ENCODE measurements at places on chromosomes 4 and X.

- DNase-seq = no peak
Measured at GRCh38 chrX:9656277-9656676, 109.4 kb downstream of the GPR143 start.

GRCh38 chr4:183659872-183660242, 764 bp downstream of the TRAPPC11 start:
- DNase-seq = no peak

DNA sequence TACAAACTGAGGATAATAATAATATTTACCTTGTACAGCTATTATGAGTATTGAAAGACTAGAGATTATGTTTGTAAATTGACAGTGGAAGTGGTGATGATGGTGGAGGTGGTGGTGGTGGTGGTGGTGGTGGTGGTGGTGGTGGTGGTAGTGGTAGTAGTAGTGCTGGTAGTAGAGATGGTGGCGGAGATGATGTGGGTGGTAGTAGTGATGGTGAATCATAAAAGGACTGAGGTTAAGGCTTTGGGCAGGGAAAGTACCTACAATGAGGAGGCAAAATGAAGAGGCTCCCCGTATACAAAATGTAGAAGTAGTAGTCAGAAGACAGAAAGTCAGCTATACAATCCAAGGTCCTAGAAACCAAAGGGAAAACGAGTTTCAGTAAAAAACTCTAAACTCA, 214.1 kb downstream of the BCOR start:
- no peak for DNase-seq

DNA sequence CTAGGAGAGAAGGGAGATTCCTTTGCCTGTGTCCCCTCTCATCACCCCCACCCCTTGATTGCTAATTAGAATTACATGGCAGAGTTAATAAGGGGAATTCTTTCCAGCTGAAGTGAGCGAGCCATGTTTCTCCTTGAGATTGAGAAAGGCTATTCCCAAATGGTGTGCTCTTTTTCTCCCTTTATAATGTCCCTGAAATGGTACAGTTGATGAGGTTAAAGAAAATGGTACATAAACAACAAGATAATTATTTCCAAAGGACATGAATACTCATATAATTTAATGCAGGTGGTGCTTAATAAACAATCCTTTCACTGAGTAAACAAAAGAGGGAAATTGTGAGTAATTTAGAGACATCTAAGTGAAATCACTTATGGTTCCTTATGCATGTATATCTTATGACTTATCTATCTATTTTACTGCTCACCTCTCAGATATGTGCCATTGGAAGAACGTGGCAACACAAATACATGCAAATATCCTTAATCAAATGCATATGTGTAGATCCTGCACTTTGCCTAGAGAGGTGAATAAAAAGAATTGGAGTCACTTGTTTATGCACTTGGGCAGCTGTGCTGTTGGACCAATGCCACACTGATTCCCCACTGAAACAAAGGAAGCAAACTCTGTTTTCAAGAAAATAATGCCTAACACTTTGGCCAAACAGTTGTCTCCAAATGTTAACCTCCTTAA, 106.6 kb upstream of the WDR44 start:
- DNase-seq = no peak

DNA sequence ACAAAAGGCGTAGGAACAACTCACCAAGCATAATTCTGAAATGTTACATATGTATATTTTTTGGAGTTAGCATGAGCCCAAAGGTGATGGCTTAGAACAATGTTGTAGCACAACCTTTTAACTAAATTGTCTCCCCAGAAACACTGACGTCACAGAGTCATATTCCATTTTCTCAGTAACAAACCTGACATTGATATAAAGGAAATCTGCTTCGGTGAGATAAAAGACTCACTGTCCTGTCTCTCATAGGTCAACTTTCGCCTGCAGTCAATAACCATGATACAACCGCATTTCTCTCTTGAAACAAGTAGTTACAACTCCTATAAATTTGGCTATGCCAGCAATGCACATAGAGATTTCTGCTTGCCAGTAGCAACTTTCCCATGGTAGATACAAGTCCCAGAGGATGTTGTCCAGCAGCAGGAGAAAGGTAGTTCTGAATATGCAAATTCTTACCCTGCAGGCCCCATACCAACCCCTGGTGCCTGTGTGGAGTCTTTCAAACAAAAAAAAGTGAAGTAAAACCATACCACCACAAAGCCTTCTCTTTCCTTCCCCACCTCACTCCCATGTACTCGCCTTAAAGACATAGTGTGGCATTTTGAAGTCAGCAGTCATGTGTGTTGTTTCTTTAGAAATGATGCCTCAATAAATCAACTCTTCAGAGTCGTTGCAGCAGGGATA, 47.9 kb downstream of the MTM1 start:
- DNase-seq = no peak

DNA sequence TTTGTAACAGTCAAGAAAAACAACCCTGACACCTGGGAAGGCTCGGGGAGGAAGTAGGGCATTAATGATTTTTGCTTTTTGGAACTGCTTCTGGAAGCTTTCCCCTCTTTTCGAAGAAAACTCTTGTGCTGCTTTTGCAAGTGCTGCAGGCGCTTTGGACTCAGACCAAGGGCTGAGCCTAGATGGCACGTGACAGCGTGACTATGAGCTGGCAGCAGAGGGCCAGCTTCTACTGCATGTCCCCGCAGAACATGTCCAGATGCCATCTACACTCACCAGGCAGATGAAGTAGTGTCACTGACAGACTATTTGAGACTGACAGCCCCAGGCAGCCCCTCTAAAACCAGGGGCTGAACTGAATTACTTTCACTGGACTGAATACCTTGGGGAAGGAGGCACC, 6.2 kb downstream of the NR0B1 start:
- DNase-seq = peak; percentile 22

GRCh38 chr4:113783701-113784100, 22.2 kb upstream of the CAMK2D start:
- no peak for DNase-seq

DNA sequence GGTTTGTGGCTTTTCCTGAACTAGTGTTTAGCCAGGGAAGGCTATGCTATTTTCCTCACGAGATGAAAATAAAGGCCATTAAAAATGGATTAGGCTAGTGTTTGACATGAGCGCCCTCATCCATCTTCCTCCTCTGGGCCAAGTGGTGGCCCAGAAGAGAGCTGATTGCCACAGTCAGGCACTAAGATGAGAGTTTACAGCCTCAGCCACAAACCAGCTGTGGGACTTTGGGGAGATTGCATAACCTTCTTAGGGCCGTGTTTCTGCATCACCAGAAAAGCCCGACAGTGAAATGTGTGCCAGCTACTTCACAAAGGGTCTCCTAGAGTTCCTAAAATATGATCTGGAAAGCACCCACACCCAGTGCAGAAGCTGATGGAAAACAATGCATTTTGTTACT, 42.3 kb upstream of the LNX1 start:
- peak; percentile 46 for DNase-seq

DNA sequence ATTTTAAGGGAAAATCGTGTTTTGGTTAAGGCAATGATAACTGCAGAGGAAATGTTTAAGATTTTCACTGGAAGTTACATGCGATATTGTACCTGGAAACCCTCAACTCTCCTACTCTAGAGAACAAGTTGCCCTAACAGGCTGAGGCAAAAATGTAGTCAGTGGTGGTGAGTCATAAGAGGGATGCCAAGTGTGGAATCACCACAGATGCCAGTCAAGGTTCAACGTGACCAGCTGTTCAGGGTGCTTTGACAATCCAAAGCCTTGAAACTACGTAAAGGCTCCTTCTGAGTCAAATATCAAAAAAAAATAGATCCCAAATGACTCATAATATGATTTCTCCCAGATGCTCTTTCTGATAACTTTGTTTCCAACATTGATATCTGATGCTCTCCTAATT, 77.9 kb upstream of the AFF2 start:
- DNase-seq = no peak

- no peak for DNase-seq
Measured at GRCh38 chrX:153582896-153583295, 16.0 kb downstream of the CCNQ start.

DNA sequence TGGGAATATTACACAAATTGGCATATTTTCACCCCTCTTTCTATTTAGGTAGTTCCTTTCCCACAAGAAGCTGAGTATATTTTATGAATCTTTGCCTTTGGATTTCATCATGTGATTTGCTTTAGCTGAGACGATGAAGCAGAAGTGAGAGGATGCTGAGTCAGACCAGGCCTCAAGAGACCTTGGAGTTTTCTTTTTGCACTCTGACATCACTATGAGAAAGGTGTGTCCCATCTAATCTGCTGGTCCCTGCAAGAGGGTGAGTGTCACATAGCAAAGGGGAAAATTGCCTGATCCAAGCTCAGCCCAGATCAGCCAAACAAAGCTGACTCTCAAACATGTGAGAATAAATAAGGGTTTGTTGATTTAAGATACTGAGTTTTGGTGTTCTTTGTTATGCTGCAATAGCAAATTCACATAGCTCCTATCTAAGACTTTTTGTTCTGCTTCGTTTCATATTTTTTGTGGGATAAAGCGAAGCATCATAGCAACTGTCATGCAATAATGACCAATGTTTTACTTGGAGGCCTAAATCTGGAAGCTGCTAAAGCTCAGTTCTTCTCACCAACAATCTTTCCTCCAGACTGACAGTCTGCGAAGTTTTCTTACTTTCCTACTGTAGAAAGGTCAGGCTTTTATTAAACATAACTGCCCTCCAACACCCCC, 176.9 kb downstream of the PDHA2 start:
- DNase-seq = no peak

- no peak for DNase-seq
Measured at GRCh38 chr4:6395466-6396228, 76.8 kb downstream of the PPP2R2C start.

DNA sequence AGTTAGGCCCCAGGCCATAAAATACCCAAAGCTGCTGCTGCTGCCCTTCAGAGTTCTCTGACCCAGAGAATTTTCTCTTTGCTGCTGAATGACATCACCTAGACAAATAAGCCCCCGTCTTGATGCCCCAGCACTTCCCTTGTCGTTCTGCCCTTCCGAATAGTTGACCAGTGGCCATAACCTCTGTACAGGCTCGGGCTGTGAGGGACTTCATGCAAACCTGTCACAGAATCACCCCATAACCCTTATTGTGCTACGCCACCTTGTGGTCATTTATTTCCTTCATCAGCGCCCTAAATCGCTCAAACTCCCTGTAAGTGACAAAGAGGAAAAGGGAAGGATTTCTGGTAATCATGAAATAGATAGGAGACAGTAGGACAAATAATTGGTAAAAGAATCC, 18.8 kb downstream of the SPACA5 start:
- DNase-seq = no peak

- DNase-seq = no peak
Measured at GRCh38 chr4:121400632-121401031, 19.8 kb upstream of the QRFPR start.

DNA sequence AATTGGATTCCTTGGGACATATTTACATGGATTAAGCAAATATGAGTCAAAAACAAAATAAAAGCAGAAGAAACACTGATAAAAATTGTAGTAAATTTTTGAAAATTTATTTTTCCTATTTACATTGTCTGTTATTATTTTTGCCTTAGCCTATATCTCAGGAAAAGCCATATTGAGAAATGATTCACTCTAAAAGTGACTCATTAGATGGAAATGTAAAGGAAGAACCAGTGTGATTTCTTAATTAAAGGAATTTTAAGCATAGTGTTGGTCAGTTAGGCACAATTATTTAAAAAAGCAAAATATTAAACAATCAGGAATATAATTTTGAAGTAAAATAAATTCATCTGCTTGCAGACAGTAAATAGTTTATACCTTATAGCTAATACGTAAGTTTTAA, 167.4 kb upstream of the NAP1L5 start:
- no peak for DNase-seq

DNA sequence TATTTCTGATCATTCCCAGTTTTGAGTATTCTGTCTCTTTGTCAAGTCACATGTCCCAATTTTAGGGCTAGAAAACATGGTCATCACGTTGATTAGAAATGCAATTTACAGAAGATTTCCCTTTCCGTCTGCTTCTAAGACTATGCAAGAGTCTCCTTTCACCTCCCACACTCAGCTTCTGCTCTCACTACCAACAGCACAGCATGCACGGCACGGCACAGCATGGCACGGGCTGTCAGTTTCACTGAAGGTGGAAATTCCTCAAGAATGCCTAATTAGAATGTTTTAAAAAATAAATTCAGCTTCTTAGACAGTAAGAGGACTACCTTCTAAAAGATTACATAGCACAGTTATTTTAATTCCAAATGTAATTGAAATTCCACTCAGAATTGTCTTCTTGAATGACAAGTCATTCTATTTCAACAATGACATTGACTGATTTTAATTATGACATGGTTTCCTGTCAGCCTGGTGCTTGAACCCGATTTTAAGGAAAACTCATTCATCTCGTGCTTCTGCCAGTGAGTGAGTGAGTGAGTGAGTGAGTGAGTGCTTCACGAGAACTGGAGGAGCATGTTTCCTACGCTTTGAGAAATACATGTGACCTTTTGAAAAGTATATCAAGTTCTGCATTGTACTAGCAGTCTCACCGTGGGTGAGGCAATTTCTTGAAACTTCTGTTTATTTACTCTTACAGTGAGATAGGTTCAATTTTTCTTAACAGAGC, 124.8 kb upstream of the SORBS2 start:
- no peak for DNase-seq

GRCh38 chr4:15396157-15396800, 31.6 kb upstream of the C1QTNF7 start:
- DNase-seq = no peak

DNA sequence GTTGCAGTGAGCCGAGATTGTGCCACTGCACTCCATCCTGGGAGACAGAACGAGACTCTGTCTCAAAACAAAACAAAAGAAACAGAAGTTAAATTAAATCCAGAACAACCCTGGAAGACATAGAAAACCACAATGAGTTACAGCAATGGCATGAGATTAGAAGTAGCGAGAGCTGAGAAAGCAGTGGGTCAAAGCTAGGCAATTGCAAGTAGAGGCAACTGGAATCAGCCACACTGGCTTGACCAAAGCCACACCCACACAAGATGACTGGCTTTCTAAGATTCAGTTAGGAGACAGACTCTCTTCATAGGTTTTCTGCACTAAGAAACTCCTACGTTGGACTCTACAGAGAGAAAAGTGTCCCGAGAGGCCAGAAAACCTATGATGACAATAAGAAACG, 443.0 kb downstream of the GPM6A start:
- peak; percentile 23 for DNase-seq

DNA sequence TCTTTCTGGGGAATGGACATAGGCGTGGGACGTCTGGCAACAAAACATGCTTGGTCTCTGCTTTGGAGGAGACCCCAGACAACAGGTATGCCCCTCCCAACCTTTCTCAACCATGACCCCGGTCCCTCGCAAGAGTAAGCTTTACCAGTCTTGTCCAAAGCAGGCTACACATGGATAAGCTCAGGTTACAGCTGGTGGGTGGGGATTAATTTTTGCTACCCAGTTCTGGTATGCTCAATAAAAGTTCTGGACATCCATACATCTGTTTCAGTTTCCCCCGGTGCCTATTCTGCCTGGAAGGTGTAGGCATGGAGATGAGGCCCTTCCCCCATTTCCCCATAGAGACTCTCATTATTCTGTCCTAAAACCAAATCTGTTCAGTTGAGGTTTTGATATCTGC, 54.5 kb upstream of the NOCT start:
- DNase-seq = no peak

- DNase-seq = no peak
Measured at GRCh38 chrX:115591856-115592842, 31.2 kb downstream of the PLS3 start.

All from GM04503 (cell line).